ENCODE measurements at places on chromosomes 5 and 9.

GRCh38 chr5:142857405-142857804 lies 87.2 kb downstream of the ARHGAP26 start:
- no peak for DNase-seq

- no peak for DNase-seq
These were observed 91.3 kb upstream of the RASEF start for GRCh38 chr9:83154087-83154736.

GRCh38 chr5:154562244-154562880 lies 84.3 kb upstream of the HAND1 start:
- no peak for DNase-seq

DNA sequence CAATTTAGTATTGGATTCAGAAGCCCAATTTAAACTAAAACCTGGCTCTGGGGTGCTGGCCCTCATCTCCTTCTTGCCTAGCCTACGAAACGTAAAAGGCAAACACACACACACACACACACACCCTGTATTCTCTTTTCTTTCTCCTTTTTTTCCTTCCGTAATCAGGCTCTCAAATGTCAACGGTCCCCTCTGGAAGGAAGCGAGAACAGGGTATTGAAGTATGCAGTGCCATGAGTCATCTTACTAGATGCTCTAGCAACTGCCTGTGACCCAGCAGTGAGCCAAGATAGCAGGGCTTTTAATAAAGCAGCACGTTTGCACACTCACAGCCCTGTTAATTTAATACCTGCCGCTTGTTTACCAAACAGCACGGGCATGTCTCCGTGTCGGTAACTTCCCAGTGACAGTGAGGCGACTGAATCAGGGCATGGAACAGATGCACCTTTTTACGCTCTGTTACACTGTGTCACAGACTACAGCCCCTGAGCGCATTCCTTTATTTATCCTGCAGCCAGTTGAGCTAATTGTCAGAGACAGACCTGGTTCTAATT lies 243.8 kb downstream of the BNC2 start:
- peak; percentile 80 for DNase-seq

Data from NCI-H526 treated with DMSO at 0.1 percent for 48 hours (cell line).